ENCODE measurements at places on chromosomes 12 and 14. TPM values are rescaled to one million over a fixed set of nuclear protein-coding genes. Genes with fewer than 3 reads are reported as not detected.

Gene CCDC196
- polyA plus RNA-seq: 0.42 TPM

Gene EVL
- 156 TPM for polyA plus RNA-seq

Gene NYNRIN
- polyA plus RNA-seq: 47.5 TPM

Gene RPS6KA5
- 7.3 TPM for polyA plus RNA-seq

Gene PRB2
- polyA plus RNA-seq: not detected

Gene GRIP1
- 26.7 TPM for polyA plus RNA-seq

Gene IFNG
- polyA plus RNA-seq: not detected

Gene KSR2
- polyA plus RNA-seq: 0.98 TPM

Gene LRRIQ1
- 31.2 TPM for polyA plus RNA-seq

Gene ZC2HC1C
- 9.3 TPM for polyA plus RNA-seq

Gene PPP1R36
- polyA plus RNA-seq: 0.70 TPM

Gene FGF6
- polyA plus RNA-seq: not detected

Gene SERPINA5
- 12.9 TPM for polyA plus RNA-seq

Gene CD4
- 29.9 TPM for polyA plus RNA-seq

Gene LMNTD1
- 0.29 TPM for polyA plus RNA-seq

Gene GPRC5D
- 0.33 TPM for polyA plus RNA-seq

Gene RNFT2
- 5.4 TPM for polyA plus RNA-seq

Gene CLEC1B
- polyA plus RNA-seq: 0.48 TPM

Gene TMEM30B
- polyA plus RNA-seq: 10.3 TPM

Gene FOXA1
- polyA plus RNA-seq: 2.6 TPM

Gene OR6C2
- not detected for polyA plus RNA-seq

Gene L2HGDH
- polyA plus RNA-seq: 11.2 TPM

Gene TAS2R31
- polyA plus RNA-seq: 1.4 TPM

Gene KRT77
- not detected for polyA plus RNA-seq

Gene RNASE7
- 0.79 TPM for polyA plus RNA-seq

Gene IFT81
- 45.6 TPM for polyA plus RNA-seq

Gene BCL11B
- 2.5 TPM for polyA plus RNA-seq

Gene SLC48A1
- polyA plus RNA-seq: 51.3 TPM

Gene CHST11
- polyA plus RNA-seq: 8.0 TPM

Gene LTBP2
- 3.2 TPM for polyA plus RNA-seq

Gene PAPLN
- polyA plus RNA-seq: 42.9 TPM

Gene HOXC13
- not detected for polyA plus RNA-seq

Gene TDRD9
- polyA plus RNA-seq: 7.3 TPM

Gene GYS2
- polyA plus RNA-seq: not detected

Gene ZFHX2
- polyA plus RNA-seq: 10.1 TPM

Gene AACS
- polyA plus RNA-seq: 21.7 TPM

Gene SMIM41
- 0.73 TPM for polyA plus RNA-seq

Gene SEL1L
- 70.1 TPM for polyA plus RNA-seq

Gene TCL1B
- polyA plus RNA-seq: 0.36 TPM

Gene ARHGEF25
- polyA plus RNA-seq: 36.4 TPM

Gene CDK2
- polyA plus RNA-seq: 65.3 TPM

Gene PZP
- 0.53 TPM for polyA plus RNA-seq

Gene IQSEC3
- polyA plus RNA-seq: 8.0 TPM

Gene RHEBL1
- 1.6 TPM for polyA plus RNA-seq

Gene CCDC38
- 0.42 TPM for polyA plus RNA-seq

Gene EIF2S3B
- 2.2 TPM for polyA plus RNA-seq

Gene PPM1H
- 30.2 TPM for polyA plus RNA-seq

Gene KLRC2
- 0.22 TPM for polyA plus RNA-seq

Gene RD3L
- polyA plus RNA-seq: not detected

Gene POTEM
- polyA plus RNA-seq: not detected

Gene ASCL4
- polyA plus RNA-seq: not detected

Measured in renal cortex interstitium (tissue), 15 donors.